Epithelial cell of prostate (primary cell): ENCODE measurements at places on chromosomes 4 and X.
A peak's percentile ranks its signal among the peaks of the same experiment; 100 is the strongest.

- no peak for DNase-seq
Observed at GRCh38 chr4:164207460-164207859, 546.5 kb upstream of the SMIM31 start.

GRCh38 chr4:11860996-11861395, 432.3 kb upstream of the HS3ST1 start:
- no peak for DNase-seq

DNA sequence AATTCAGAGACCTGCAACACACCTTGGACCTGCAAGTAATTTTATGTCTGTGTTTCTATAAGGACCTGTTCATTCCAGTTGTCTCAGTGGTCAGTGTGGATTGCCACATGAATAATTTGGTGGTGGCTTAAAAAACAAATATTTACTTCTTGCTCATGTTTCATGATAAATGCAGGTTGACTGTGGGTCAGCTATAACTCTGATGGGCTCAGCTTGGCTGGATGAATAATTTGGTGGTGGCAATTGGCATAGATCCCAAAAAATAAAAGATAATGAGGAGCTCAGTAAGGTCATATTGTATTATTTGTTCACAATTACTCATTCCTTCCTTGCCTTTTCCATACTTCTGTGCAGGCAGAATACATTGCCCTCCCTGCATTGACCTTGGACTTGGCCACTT, 18.9 kb upstream of the SCRG1 start:
- DNase-seq, result no peak

DNA sequence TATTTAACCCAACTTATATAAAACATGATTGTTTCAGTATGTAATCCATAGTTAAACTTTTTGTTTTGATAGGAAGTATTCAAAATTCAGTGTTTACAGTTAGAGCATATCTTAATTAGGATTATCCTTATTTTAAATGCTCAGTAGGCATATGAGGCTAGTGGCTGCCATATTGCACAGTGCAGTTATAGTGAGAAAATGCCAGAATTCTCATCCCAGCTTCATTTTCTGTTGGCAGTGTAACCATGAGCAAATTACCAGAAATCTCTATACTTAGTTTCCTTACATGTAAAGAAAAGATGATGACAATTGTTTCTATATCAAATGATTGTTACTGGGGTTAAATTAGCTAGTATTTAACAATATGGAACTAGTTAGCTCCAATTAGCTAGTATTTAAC, 265.8 kb downstream of the ARAP2 start:
- no peak for DNase-seq

GRCh38 chr4:82050796-82051195, 323.0 kb downstream of the HNRNPD start:
- no peak for DNase-seq

GRCh38 chr4:67122029-67122428, 423.3 kb downstream of the CENPC start:
- DNase-seq, result no peak

DNA sequence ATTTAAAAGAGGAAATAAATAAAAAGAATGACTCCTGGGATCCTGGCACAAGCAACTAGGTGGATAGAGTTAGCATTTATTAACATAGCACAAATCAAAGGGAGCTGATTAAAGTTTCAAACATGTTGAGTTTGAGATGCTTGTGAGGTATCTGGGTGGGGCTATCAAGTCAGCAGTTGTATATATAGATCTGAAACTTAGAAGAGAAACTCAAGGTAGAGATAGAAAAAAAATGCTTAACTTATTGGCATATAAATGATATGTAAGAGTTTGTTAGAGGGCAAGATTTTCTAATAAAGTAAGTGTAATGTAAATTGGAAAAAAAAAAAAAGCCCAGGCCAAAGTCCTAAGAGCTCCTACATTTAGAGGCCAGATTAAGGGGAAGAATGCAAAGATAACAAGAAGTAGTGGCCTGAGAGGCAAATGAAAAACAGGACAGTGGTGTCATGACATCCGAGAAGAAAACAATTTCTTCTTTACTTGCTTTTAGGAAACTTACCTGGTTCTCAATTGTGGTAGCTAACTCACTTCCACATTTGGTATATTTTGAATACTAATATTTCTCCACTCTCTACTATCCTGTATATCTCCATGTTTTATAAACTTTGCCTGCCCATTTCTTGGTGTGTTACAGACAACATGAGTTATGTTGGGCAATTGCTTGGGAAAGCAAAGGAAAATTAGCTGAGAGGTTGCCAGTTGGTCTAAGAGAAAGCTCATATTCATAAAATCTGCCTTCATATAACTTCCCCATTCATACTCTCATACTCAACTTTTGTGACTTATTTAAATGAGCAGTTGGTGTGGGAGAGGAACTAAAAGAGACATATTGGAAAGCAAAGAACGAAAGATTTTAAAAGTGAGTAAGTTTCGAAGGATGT, 169.2 kb downstream of the PARM1 start:
- DNase-seq, result no peak

DNA sequence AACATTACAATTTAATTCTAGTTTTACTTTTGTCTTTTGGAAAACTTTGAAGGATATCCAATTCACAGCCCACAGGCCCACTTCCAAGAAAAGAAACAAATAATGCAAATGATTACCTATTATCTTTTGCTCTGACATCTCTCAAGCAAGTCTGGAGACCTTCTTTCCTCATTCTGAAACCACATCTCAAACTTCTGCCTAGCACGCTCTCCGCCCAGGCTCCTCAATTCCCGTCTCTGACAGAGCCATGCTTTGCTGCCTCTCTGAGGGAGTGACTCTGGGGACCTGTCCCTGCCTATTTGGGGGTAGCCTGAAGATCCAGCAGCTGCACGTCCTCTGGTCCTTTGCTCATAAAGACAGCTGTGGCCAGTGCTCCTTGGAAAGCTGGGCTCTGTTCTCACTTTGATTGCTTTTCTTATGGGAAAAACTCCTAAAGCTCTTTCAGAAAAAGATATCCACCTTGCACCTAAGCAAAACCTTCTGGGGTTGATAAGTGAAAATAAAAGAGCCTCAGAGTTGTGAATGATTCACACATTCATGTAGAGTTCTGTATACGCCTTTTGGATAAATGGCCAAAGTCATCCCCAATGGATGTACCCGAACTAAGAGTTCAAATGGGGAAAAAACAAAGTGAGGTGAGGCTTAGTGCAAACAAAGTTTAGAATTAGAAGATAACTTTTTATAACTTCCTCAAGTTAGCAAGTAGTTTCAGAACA, 72.4 kb upstream of the TNIP3 start:
- DNase-seq, result no peak

GRCh38 chr4:2333356-2333841, 71.5 kb upstream of the MXD4 start:
- DNase-seq, result no peak

- DNase-seq, result no peak
Observed at GRCh38 chrX:100995469-100995868, 26.0 kb downstream of the ARL13A start.

DNA sequence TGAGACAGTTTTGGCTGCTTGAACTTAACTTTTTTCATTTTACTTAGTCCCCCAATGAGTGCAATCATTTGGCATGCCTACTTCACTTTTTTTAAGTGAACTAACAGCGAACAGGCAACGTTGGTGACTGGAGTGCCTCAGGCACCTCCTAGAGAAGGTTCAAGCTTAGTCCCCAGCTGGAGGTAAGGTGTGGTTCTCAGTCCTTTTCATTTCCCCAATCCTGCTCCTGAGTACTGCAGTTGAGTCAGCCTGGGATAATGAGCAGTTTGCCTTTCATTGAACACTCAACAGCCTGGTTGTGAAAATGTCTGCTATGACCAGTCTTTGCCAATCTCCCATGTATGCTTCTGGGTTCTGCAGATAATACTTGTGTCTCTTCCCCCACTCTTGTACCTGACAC, 109.5 kb downstream of the CDKL5 start:
- DNase-seq, result no peak

DNA sequence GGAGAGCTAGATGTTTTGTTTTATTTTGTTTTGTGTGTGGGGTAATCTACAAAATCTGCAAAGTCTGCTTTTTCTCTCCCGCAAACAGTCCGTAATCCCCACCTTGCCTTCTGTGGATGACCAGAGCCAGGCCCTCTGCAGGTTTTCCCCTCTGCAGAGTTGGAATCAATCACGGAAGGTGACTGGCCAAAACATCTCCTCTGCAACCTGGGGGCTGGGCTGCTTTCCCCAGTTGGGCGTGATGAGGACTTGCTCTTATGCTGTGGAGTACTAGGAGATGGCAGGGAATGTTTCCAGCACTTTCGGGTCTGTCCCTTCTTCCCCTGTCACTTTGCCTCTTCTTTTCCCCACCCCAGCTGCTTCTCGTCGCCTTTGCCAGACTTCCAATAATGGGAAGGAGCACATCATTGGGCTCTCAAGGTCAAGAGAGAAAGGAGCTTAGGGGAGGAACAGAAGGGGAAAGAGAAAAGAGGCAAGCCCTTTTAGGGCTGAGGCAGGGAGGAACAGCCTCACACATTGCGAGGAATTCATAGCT, 1.1 kb downstream of the TMEM35A start:
- no peak for DNase-seq

DNA sequence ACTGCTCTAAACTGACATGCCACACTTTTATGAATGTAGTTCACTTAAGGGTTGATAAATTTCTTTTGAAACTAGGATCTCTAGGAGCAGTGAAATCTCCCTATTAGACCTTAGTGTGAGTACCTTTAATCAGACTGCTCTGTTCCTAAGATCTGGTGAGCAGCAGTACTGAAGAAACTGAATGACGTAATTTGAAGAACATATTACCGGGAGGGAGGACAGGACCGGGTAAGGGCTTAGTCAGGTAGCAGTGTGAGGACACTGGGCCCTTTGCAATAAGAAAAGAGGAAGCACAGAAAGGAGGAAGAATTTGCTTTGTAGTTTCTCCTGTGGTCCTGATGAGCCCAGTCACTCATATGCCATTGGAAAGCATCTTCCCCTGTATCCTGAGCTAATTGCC, 255.2 kb downstream of the THOC2 start:
- DNase-seq, result no peak

- DNase-seq, result no peak
Observed at GRCh38 chr4:88008122-88008742, 797 bp downstream of the PKD2 start.

DNA sequence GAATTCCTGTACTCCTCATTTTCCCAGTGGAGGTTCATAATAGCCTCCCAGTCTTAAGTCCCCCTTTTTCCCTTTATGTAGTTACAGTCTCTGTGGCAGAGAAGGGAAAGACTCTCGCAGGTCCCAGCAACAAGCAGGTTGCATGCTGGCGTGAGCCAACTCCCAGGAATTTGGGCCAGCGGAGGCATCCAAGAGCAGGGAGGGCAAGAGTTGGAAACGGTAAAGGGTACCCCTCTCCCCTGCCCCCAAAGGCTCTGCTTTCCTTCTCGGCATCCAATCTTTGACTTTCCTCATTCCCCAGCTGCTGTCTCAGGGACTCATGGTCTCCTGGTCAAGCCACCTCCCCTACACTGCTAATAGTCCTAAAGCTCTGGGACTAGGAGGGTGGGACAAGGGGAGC, 15.4 kb upstream of the HSFX2 start:
- DNase-seq, result no peak

GRCh38 chr4:160836431-160836830, 1327.4 kb downstream of the FSTL5 start:
- DNase-seq, result peak; percentile 22

DNA sequence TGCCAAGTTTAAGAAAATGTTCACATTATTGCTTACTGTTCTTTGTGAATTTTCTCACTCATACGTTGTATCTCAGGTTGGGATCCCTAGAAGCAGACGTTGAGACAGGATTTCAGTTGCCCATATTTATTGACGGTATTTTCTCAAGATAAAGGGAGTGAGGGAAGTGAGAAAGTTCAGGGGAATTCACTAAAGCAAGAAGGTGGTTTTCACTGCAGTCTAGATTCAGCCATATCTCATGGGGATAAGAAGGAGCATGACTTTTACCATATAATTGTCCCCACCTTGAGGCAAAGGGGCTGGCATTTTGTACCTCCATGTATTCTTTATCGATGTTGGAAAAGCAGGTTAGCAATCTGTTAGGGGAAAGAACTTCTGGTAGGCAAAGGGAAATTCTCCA, 543.0 kb downstream of the CCSER1 start:
- no peak for DNase-seq

GRCh38 chr4:23707652-23708026, 182.2 kb downstream of the PPARGC1A start:
- DNase-seq, result no peak

GRCh38 chr4:37365888-37366287, 121.3 kb downstream of the NWD2 start:
- no peak for DNase-seq

- no peak for DNase-seq
Observed at GRCh38 chr4:161595230-161595771, 568.5 kb downstream of the FSTL5 start.

- no peak for DNase-seq
Observed at GRCh38 chr4:95984081-95984480, 144.2 kb downstream of the PDHA2 start.

GRCh38 chr4:22573641-22574040, 57.8 kb upstream of the ADGRA3 start:
- no peak for DNase-seq

GRCh38 chr4:43282534-43282933, 390.0 kb downstream of the GRXCR1 start:
- DNase-seq, result no peak

DNA sequence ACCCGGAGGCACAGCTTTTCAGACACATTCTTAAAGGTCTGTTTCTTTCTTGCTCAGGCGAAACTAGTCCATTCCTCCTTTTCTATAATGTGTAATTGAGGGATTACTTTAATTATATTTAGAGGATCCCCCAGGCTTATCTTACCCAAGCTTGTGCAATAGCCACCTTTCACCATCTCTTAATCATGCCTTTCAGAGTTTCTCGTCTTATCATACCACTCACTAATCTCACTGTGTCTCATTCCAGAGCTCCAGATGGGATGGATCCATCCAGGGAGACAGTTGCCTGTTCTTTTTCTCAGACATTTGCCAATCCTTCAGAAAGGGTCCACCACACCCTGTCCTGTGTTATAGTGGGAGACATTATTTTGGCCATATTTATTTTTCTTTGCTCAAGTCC, 12.5 kb downstream of the SPARCL1 start:
- DNase-seq, result no peak

GRCh38 chr4:111639876-111640275, 505.4 kb upstream of the FAM241A start:
- peak; percentile 37 for DNase-seq

- DNase-seq, result no peak
Observed at GRCh38 chr4:137659431-137659830, 127.1 kb upstream of the PCDH18 start.

DNA sequence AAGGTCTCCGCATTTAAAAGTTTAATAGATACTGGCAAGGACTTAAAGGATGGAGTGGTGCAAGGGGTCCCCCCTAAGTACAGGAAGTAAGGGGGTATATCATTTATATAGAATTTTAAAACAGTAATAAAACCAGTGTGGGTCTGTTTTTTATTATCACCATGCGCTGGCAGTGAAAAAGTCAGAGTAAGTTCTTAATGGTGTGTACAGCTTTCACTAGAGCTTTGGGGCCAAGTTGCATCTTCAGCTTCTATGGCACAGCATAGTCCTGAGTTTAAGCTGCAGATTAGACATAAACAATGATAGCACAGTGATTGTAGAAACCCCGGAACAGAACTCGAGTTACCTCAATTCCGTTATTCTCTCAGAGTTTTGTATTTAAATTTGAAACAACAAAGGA, 27.6 kb downstream of the RHOH start:
- no peak for DNase-seq

GRCh38 chr4:78056265-78057129, 626 bp upstream of the FRAS1 start:
- no peak for DNase-seq
